Globus pallidus (tissue), 1 donor: ENCODE measurements at places on chromosomes 7 and 10.

DNA sequence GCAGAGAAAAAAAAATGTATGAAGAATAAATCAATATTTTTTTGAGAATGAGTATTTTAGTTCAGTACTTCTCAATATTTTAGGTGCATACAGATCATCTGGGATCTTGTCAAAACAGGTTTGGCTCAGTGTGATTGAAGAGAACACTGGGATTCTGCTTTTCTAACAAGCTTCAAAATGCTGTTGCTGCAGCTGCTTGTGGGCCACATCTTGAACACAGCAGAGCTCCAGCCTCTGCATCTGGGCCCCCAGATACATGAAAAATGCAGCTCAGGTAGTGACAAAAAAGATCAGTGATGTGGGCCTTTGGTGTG is 1177.1 kb upstream of the C7orf33 start:
- DNase-seq: no peak

GRCh38 chr7:28181416-28181815 is 821 bp upstream of the JAZF1 start:
- DNase-seq: no peak

- no peak for DNase-seq
These were observed 241.5 kb downstream of the WDR11 start for GRCh38 chr10:121092720-121093095.

DNA sequence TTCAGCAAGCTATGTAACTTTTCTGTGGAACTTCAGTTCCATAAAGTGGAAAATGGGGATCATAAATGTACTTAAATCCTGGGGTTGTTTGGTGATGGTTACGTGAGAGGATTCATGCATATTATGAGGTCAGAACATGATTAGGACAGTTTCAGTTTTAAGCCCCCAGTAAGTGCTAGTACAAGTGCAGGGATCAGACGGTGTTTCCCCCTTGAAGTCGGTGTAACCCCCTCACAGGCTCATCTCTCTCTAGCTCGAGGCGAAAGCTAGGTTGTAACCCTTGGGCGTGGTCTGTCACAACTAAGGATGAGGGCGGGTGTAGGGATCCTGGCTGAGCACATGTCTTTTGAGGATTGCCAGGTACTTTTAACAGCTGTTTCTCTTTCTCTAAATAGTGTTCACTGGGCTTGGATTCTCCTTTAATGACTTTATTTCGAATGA is 84.7 kb downstream of the SPAG6 start:
- no peak for DNase-seq

DNA sequence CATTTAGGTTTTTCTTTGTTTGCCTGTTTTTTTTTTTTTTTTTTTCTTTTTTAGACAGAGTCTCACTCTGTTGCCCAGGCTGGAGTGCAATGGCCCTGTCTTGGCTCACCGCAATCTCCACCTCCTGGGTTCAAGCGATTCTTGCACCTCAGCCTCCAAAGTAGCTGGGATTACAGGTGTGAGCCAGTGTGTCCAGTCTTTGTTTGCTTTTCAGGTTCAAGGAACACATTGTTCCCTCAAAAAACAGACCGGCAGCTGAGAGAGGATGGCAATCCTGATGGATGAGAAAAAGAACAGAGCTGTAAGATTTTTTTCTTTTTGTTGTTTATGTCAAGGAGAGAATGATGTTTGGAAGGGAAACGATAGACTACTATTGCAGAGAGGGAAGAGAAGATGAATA is 23.3 kb upstream of the RHOBTB1 start:
- DNase-seq: no peak

- no peak for DNase-seq
These were observed 282.5 kb upstream of the KLF6 start for GRCh38 chr10:4067531-4067930.

GRCh38 chr7:137531671-137532070 is 188.1 kb upstream of the PTN start:
- no peak for DNase-seq

DNA sequence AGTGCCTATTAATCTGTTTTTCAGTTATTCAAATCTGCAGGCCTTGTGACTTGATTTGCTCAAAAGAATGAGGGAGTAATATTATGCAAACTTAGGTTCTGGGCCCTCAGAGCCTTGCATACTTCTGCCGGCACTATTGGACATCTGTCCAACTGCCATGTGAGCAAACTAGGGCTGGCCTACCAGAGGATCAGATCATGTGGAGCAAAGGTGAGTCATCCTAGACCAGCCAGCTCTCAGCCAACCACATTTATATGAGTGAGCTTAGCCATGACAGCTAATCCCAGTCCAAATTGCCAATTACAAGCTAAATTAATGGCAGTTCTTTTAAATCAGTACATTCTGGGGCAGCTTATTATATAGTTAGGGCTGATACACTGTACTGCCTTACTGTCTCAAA is 69.6 kb downstream of the SDHAF3 start:
- DNase-seq: no peak

DNA sequence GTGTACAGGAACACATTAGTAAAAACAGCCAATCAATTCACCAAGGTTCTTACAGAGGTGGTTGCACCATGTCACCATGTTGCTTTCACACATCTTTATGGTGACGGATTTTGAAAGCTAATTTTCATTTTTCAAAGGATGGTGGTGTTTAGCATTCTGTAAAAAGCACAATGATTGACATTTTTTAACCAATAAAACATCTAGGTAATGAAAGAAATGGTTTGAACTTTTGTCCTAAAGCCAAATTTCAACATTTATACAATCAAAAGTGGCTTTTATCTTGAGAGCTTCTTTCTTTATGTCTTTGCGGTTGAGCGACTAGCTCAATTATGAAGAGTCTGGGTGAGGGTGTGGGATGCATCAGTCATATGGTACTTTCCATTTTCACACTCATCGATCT is 94.4 kb downstream of the MALRD1 start:
- no peak for DNase-seq

DNA sequence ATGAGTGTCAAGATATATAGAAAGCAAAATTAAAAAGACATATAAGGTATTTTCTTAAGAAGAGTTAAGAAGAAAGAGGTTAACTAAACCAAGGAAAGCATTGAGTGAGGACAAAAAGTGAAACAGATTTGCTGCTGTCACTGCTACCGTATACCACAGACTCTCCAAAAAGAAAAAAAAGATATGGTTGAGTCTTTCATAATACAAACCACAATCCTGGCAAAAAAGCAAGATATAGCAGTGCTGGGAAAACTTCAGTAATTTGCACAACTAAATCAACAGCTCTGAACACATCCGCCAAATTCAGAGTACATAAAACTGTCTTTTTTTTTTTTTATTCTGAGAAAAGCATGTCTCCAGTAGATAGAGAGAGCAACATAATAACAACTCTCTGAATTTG is 114.7 kb downstream of the ETV1 start:
- DNase-seq: no peak

DNA sequence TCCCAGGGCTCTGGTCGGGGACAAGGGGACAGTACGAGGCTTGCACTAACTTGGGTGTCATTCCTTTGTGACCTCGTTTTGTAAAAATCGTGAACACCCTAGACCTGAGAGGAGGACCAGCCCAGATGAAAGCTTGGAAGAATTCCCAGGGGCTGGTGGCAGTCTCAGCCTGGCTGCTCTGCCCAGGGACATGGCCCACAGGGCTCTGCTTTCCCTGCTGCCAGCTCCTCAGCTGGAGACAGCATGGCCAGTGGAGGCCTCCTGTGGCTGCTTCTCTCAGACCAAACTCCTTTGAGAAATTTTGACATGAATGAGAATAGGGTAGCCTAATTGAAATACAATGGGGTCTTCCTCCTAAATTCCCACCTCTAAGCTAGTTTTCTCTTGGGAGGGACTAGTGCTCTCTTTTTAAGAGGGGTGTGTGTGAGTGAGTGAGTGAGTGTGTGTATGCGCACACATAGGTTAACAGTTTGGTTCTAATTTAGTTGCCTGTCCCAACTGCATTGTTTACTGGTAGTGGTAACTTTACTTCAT is 140.3 kb upstream of the EFCAB10 start:
- DNase-seq: no peak

GRCh38 chr10:33706746-33707145 is 372.3 kb upstream of the NRP1 start:
- DNase-seq: no peak

GRCh38 chr10:49596493-49596809 is 13.7 kb upstream of the SLC18A3 start:
- no peak for DNase-seq

DNA sequence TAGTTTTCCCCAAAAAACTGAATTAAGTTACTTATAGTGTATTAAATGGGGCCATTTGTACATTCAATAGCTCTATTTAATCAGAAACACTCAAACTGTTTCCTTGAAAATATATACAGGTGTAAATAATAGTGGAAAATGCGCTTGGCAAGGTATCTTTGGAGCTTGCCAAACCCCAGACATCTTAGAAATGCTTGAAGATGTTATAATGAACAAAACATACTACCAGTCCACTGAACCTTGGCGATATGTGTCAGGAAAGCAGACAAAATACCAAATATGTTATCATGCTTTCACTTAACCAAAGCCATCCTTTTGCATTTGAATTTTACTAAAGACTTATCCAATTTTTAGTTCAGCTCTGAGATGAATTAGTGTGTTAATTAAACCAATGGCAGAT is 352.7 kb upstream of the SEMA3A start:
- no peak for DNase-seq

DNA sequence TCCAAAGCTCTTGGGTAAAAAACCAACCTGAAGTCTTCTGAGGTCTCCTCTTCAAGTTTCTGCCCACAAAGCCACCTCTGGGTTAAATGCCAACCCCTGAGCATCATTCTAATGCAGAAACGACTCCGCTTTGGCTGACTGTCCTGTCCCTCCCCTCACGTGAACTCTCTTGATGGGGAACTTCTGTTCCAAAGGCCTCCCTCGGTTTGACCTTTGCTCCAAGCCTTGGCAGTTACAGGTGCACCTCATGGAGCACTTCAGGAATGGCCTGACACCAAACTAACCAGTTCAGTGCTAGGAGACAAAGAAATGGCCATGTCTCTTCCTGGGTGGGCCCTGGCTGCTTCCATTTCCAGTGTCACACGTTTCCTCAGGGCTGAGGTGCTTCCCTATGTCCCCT is 20.0 kb downstream of the CAMK2G start:
- DNase-seq: no peak

- DNase-seq: no peak
These were observed 40.5 kb upstream of the RNF148 start for GRCh38 chr7:122743211-122743610.

GRCh38 chr7:24968165-24968564 is 11.8 kb downstream of the OSBPL3 start:
- no peak for DNase-seq

- DNase-seq: no peak
These were observed 118.1 kb downstream of the ANLN start for GRCh38 chr7:36507475-36508440.

DNA sequence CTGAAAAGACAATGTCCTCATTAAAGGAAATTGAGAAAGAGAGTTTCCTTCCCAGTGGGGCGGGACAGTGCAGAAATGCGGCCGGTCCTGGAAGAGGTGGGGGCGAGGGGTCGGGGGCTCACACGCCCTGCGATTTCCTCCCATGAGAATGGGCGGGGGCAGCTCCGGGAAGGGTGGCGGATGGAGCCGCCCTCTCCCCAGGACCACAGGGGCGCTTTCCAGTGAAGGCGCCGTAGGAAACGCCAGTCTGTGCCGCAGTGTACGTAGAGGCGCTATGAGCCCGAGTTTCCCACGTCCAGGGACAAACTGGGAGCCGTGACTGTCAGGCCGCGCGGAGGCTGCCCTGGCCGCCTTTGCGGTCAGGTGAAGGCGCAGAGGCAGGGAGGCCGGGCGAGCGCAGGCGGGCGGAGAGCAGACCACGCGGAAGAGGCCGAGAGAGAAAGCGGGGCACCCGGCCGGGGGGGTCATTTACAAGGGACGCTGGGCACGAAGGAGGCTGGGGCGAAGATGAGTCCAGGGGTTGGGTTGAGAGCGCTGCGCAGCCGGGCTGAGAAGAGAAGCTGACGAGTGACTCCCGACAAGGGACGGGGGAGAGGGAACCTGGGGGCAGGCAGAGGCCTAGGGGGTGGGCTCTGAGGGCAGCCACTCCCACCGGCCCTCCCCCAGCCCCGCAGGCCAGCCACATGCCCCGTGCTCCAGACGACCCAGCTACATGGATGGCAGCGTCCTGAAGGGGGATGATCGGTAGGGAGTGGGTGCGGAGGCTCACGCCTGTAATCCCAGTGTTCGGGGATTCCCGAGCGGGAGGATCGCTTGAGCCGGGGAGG is 45.0 kb downstream of the ALOX5 start:
- peak; percentile 64 for DNase-seq

DNA sequence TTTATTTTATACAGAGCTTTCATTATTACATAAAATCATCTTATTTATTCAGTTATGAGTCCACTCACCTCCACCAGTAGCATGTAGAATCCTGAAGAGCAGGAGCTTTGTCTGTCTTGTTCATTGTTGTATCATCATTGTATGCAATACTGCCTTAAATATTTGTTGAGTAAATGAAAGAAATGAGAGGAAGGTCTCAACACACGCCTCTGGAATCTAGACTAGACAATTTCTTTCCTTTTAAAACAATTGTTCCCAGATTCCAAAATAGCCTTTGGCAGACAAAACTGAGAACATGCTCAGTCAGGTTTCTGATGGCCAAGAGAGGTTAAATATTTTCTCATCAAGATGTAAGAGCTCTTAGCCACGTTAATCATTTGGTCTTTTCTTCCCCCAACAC is 173.1 kb upstream of the AGR3 start:
- no peak for DNase-seq

- DNase-seq: no peak
These were observed 115.4 kb downstream of the ZMIZ1 start for GRCh38 chr10:79184145-79184625.

DNA sequence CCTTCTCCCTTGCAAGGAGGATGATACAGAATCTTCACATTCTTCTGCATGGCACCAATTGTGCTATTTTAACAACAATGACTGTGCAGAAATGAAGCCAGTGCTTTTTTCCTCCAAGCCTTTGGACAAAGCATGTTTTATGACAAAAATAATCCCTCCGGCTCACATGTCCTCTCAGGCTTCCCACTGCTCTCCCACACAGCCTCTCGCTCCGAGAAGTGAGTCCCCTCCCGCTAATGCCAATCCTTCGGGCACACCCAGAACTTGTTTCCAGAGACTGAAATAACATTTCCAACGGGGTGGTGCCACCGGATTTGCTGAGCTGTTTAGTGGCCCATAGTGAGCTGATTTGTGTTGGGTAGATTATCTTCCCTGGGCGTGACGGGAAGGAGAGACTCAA is 35.8 kb downstream of the RBM17 start:
- DNase-seq: peak; percentile 68

DNA sequence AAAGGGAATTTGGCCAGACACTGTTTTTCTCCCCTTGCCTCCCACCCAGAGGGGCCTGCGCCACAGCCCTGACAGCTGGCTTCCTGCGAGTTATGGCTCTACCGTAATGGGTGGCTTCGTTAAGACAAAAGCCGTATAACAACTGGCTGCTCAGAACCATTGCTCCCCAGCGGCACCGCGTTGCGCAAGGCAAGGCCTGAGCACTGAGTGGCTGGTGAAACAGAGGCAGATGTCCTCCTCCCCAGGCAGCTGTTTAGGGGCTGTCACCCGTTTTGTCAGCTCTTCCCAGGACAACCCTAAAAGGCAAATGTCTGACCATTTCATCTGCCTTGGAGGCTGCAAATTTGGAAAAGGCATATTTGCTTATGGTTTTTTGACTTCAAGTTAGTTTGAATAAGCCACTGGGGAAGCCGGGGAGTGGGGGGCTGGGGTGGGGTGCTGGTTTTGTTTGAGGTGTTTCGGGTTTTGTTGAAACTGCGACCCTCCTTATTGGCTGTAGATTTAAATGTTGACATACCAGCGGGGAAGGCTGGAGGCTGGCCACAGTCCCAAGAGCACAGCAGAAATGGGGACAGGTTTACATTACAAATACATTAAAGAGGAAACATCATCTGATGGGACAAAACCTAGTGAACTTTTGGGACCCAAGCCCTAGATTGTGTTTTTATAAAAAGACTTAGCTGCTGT is 681 bp upstream of the SPOCK2 start:
- no peak for DNase-seq

GRCh38 chr7:5653661-5654060 is 127.8 kb downstream of the RNF216 start:
- DNase-seq: no peak
